Cerebellar nuclear complex (tissue), 1 donor: ENCODE measurements at places on chromosomes 5 and 9.

DNA sequence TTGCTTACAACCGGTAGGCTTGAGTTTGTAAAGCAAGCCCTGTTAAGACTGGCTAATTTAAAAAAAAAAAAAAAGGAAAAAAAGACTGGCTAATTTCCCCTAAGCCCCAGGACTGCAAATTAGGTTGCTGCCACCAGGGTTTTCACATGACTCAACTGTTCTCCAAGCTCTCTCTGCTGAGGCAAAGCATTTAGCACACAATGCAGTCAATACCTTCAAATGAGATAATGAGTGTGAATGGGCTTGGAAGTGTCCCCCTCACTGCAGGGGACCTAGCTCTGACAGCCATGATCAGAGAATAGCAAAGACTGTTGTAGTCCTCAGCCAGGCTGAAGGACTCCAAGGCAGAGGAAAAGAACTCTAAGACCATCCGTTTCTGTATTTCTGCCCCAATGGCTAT is 42.8 kb upstream of the ZSWIM6 start:
- no peak for DNase-seq

DNA sequence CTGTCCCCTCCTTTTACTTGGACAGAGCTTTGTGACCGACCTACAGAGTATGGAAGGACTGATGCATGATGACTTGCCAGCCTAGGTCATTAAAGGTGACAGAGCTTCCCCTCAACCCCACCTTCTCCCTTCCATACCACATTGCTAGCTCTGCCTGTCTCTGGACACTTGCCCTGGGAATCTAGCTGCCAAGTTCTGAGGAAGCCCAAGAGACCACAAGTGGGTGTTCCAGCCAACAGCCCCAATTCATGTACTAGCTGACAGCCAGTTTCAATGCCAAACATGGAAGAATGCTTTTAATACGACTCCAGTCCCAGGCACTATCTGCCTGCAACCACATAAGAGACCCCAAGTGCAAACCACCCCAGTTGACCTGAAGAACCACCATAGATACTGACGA is 477.1 kb downstream of the SPOCK1 start:
- peak; percentile 42 for DNase-seq

DNA sequence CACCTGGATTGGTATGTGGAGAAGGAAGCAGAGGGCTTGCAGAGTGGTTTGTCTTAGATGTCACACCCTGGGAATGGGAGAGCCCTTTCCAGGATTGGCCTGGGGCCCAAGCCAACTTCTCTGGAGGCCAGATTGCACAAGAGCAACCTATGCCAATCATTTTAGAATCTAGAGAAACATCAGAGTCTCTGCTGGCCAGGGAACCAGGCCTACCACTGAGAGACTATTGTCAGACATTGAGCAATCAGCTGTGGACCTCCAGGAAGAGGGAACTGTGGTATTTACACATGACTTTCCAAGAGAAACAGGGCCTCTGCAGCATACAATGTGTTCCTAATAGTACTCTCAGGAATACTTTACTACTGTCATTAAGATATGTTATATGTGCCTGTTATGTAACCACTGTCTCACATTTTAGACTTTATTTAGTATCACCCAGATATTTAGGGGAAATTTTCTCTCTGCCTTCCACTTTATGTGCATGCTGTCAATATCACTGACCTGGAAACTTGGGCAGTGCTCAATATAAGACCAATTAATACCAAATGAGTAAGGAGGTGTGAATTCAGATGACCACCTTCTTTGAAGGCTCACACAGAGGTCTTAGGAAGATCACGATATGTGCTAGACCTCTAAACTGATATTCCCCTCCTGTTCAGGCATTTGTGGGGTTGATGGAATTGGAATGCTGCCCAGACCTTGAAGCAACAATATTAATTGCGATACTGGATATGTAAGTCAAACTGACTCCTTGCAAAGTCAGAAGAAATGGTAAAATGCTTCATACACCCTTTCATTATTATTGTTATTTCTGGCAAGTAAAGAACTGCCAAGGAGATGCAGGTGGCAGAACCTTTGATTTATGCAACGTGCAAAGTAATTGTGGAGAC is 20.5 kb upstream of the CCL28 start:
- no peak for DNase-seq

DNA sequence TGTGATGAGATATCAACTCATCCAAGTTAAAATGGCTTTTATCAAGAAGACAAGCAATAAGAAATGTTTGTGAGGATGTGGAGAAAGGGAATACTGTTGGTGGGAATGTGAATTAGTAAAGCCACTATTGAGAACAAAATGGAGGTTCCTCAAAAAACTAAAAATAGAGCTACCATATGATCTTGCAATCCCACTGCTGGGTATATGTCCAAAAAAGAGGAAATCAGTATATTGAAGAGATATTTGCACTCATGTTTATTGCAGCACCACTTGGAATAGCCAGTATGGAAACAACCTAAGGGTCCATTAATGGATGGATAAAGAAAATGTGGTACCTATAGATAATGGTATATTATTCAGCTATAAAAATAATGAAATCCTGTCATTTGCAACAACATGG is 25.1 kb downstream of the PPIP5K2 start:
- no peak for DNase-seq
